Breast epithelium (tissue), 4 donors: ENCODE measurements at places on chromosomes 2 and 18. TPM values are rescaled to one million over a fixed set of nuclear protein-coding genes. Genes with fewer than 3 reads are reported as not detected.
A peak's percentile ranks its signal among the peaks of the same experiment; 100 is the strongest.

The TSPYL6 gene
- total RNA-seq, result not detected

DNA sequence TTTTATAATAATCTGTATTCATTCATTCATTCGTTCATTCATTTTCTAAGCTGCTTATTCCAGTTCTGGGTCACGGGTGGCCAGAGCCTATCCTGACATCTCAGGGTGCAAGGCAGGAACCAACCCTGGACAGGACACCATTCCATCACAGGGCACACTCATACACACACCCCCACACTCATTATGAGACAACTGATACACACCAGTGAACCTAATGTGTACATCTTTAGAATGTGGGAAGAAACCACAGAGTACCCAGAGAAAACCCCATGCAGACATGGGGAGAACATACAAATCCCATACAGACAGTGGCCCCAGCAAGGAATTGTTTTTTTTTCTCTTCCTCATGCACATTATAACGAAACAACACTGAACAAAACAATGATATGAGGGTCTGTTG is 54.7 kb downstream of the RTN4 start:
- H3K4me3 ChIP-seq, result no peak overlapping the region
- H3K27me3 ChIP-seq, result no peaks in the 10 kb centered on the region
- H3K4me1 ChIP-seq, result no peaks in the 10 kb centered on the region
- no peaks in the 10 kb centered on the region for H3K36me3 ChIP-seq
- no peak for DNase-seq
- no peak overlapping the region for H3K27ac ChIP-seq

- H3K27ac ChIP-seq, result no peak overlapping the region
- no peaks in the 10 kb centered on the region for H3K36me3 ChIP-seq
- H3K4me3 ChIP-seq, result no peak overlapping the region
These were observed 72.0 kb downstream of the POLE4 start for GRCh38 chr2:75030218-75031009.

DNA sequence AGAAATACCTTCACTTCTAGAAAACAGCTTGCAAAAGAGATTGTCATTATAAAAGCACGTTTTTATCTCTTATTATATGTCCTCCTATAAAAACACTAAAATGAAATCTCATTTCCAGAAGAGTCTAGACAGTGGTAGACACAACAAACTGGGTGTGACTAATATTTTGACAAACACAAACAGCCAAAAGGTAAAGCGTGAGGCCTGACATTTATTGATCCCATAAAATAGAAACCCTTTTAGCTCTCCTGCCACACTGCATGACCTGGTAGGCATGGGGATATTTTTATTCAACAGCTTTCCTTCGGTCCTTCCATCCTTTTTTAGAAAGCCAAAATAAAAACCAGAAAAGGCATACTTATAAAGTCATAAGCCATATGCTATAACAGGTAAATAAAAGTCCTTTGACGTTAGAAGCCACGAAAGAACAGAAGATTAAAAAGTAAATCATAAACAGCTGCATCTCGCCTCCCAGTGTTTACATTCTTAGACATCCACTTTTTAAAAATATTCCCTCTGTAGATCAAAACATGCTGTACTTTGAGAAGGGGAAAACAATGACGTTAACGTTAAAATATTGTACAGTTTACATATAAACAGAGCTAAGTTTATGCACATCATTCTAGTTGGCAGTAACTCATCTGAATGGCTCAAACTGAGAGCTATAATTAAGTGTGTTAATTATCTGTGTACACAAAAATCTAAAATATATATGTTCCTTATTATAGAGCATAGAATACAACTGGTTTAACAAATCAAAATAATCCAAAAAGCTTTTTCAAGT is 44.6 kb downstream of the IRS1 start:
- peaks cover 7% of the 10 kb centered on the region for H3K4me1 ChIP-seq
- no peaks in the 10 kb centered on the region for H3K27me3 ChIP-seq
- peak overlapping the region; percentile 41 for H3K27ac ChIP-seq
- no peak overlapping the region for H3K4me3 ChIP-seq
- H3K36me3 ChIP-seq, result no peaks in the 10 kb centered on the region

GRCh38 chr2:105734762-105735538 is 9.8 kb upstream of the NCK2 start:
- no peak overlapping the region for H3K4me3 ChIP-seq
- H3K36me3 ChIP-seq, result no peaks in the 10 kb centered on the region
- no peaks in the 10 kb centered on the region for H3K4me1 ChIP-seq
- peak overlapping the region; percentile 40 for H3K27ac ChIP-seq

DNA sequence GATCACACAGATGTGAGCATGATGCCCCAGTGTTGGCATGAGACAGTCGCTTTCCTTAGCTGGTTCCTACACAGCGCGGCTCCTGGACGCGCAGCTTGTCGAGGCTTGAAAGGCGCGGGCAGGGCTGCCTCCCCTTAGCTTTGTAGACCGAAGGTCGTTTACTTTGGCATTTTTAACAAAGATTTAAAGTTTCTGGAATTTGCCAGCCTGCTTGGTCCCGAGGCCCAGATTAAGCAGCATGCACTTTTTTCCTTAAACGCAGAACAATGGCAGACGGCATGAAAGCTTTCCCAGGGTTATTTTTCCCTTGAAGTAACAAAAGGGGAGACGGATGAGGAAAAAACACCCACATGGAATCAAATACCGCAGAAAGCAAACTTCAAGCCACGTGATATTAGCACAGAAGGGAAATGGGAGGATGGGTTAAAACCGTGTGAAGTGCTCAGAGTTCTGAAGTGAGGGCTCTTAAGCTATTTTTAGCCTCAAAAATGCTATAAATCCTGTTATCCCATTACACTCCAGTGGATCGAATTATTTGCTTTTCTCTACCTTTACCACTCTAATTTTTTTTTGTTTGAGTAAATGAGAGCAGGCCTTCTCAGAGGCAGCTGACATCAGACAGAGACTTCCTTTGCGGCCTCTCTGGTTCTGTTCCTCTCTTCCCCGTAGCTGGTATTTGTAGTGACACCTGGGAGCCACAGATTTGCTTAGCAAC is 55.7 kb downstream of the NPAS2 start:
- no peaks in the 10 kb centered on the region for H3K36me3 ChIP-seq
- DNase-seq, result no peak
- peak overlapping the region; percentile 26 for H3K27ac ChIP-seq
- H3K27me3 ChIP-seq, result no peaks in the 10 kb centered on the region

GRCh38 chr2:197296835-197297234 is 13.7 kb downstream of the ANKRD44 start:
- no peak overlapping the region for H3K4me3 ChIP-seq
- no peak for DNase-seq
- no peak overlapping the region for H3K27ac ChIP-seq
- no peaks in the 10 kb centered on the region for H3K36me3 ChIP-seq
- no peaks in the 10 kb centered on the region for H3K4me1 ChIP-seq

DNA sequence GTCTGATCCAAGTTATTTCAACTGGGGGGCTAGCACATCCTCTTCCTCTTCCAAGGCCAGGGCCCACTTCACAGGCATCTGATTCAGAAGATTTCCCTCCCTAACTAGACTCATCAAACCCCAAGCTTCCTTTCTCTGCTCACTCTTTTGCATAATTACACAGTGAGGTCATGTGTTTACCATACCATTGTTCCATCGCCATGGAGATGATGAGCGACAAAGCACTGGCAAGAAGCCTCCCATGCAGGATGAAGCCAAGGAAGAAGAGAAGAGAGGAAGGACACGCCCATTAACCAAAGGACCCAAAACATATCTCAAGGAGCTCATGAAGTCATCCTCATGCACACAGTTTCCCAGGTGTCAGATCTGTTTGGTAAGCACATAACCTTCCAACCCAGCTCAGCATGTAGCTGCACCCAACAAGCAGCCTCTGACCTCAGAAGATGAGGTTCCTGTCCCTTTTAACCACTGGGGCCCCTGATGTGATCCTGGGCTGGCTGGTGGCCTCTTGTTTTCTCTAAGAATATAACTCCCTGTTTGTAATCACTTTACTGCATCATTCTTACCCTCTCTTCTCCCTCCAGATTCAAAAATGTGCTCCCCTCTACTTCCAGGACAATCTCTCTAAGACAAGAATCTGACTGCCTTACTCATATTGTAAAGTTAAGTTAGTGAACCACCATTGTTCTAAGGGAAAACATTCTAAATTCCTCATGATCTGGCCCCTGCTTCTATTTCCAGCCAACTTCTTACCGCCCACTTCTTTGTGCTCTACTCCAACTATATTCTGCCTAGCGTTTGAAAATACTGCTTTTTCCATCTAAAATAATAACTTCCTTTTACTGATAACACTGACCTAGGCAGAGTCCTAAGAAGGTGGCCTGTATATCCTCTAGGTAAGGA is 190.1 kb downstream of the TTC32 start:
- DNase-seq, result peak; percentile 57
- H3K4me3 ChIP-seq, result no peak overlapping the region
- H3K27me3 ChIP-seq, result no peaks in the 10 kb centered on the region
- no peaks in the 10 kb centered on the region for H3K36me3 ChIP-seq

The IL36G gene
- total RNA-seq, result not detected

GRCh38 chr2:225030203-225030602 is 12.1 kb downstream of the DOCK10 start:
- no peaks in the 10 kb centered on the region for H3K27me3 ChIP-seq
- no peak for DNase-seq
- no peaks in the 10 kb centered on the region for H3K36me3 ChIP-seq
- H3K27ac ChIP-seq, result no peak overlapping the region
- no peaks in the 10 kb centered on the region for H3K4me1 ChIP-seq

DNA sequence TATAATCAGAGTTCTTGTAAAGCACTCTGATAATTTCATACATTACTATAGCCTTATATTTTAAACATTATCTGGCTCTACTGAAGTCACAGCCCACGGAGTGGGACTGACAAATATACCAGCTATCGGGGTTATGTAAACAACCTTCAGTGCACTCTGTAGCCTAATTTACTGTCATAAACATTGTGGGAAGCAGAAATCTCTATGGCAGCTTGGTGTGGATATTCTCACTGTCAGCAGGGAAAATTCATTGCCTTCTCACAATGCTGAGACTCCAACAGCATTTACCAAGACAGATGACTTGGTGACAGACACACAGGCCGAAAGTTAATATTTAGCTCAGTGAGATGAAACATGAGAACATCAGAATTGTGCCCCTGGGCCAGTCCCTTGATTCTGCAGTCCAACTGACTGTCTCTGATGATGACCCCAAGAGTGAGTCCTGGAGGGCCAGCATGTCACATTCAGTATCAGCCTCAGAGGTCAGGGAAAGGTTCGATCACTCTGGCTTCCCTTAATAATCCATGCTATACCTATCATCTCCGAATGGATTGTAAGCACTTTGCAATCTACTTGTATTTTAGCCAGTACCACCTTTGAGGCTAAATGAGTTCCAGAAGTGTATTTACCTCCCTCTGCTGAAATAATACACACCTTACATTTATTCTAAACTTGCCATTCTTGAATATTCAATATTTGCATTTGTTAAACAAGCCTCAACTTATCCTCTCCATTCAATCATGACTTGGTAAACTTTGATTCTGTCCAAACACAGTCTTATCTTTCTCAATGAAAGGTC is 146.2 kb upstream of the OSR1 start:
- H3K4me1 ChIP-seq, result no peaks in the 10 kb centered on the region
- DNase-seq, result no peak
- H3K27ac ChIP-seq, result no peak overlapping the region
- no peak overlapping the region for H3K4me3 ChIP-seq

- H3K27me3 ChIP-seq, result no peaks in the 10 kb centered on the region
- no peak overlapping the region for H3K27ac ChIP-seq
- no peaks in the 10 kb centered on the region for H3K4me1 ChIP-seq
- H3K4me3 ChIP-seq, result no peak overlapping the region
- no peak for DNase-seq
These were observed 203.0 kb downstream of the SOCS6 start for GRCh38 chr18:70491734-70492348.

- H3K4me3 ChIP-seq, result no peak overlapping the region
- no peak for DNase-seq
- H3K4me1 ChIP-seq, result no peaks in the 10 kb centered on the region
These were observed 62.6 kb downstream of the KCTD18 start for GRCh38 chr2:200447139-200447855.

GRCh38 chr2:238938003-238938400 is 90.1 kb downstream of the TWIST2 start:
- DNase-seq, result no peak
- H3K4me1 ChIP-seq, result no peaks in the 10 kb centered on the region
- H3K4me3 ChIP-seq, result no peak overlapping the region

- no peaks in the 10 kb centered on the region for H3K4me1 ChIP-seq
- no peak for DNase-seq
- H3K4me3 ChIP-seq, result no peak overlapping the region
- no peak overlapping the region for H3K27ac ChIP-seq
- H3K36me3 ChIP-seq, result no peaks in the 10 kb centered on the region
These were observed 47.9 kb downstream of the RAB3GAP1 start for GRCh38 chr2:135099802-135100483.
